Fibroblast of skin of left quadriceps (primary cell): ENCODE measurements at places on chromosomes 4 and X.

DNA sequence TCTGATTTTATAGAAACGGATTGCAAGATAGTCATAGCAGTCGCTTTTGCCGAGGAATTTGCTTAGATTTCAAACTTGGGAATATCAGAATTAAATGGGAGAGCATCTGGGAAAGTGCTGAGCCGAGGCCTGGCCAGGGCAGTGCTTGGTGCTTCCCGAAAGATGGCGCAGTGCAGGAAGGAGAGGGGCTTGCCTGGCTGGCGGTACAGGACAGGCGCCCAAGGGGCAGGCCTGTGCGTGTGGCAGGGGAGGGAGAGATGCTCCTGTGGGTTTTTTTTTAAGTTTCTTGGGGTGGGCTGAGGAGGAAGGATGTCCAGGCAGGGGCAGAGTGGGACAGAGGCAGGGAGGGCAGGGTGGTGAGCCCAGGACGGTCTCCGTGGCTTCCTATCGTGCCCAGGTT, 241.1 kb downstream of the AFAP1 start:
- no peak for DNase-seq

GRCh38 chr4:185839194-185839712, 27.3 kb upstream of the SORBS2 start:
- DNase-seq = peak; percentile 85

DNA sequence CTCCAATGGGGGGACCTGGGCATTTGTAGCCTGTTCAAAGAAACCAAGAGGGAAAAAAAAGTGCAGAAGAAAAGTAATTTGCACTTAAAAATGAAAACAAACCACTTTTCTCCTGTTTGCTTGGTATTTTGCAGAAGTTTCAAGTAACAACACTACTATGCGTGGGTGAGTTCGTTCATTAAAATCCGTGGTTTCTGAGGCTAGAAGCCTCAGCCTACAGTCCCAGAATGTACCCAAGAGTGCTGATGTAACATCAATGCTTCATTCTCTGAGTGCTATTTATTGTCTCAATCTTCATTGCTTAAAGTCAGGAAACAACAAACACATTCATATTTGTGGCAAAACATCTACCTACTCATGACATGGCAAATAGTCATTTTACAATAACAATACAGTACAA, 29.2 kb downstream of the LGI2 start:
- no peak for DNase-seq

GRCh38 chrX:70313503-70313902, 23.6 kb downstream of the KIF4A start:
- DNase-seq = peak; percentile 39

DNA sequence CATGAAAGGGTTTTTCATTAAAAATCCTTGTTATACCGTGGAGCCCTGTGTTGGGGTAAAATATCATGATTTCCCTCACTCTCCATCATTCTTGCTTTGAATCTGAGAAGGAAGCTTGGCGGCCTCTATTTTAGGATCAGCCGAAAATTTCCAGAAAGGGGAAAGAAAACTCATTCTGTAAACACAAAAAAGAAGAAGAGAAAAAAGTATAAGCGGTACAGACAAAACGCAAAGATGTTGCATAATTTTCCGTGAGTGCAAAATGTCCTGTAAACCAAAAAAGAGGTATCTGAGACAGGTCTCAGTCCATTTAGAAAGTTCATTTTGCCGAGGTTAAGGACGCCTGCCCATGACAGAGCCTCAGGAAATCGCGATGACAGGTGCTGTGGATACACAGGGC, 5.3 kb downstream of the CSF2RA start:
- DNase-seq = no peak

DNA sequence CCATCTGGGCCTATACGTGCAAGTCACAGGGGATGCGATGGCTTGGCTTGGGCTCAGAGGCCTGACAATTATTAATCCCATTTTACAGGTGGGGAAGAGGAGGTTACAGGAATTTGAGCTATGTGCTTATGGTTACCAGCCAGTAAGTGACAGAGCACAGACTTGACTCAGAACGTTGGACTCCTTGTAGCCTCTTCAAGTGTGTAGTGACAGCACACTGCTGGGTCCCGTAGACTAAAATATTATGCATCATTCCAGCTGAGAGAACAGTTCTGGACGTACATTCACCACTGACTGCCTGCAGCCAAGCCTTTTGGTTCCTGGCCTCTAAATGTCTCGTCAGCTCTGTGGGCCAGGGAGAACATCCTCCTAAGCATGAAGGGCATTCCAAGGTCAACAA, 314.5 kb downstream of the GPAT3 start:
- no peak for DNase-seq

GRCh38 chr4:88033309-88033708, 25.9 kb downstream of the PKD2 start:
- DNase-seq = peak; percentile 30

DNA sequence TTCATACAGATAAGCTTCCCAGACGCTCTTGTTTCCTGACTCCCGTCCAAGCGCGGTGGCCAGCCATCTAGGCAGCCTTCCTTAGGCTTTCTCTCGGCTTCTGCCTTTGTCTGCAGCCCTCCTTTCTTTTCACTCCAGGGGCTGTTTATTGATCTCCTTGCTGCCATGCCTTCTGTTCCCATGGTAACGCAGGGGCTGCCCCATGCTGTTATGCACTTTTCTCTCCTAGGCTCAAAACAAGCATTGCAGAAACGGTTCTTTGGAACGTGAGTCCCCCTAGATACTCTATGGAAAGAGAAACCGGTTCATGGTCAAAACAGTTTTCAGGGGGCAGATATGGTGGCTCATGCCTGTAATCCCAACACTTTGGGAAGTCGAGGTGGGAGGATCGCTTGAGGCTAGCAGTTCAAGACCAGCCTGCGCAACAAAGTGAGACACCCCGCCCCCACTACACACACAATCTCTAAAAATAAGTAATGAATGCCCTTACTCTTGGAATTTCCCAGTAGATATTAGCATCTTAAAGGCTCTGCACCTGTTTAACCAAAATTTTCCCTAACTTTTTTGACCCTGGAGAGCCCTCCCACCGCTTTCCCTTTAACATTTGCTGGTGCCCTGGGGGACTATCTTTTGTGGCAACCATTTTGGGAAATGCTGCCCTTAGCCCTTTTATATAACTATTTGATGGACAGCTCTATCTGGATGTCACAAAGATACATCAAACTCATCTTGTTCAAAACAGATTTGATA, 53.9 kb upstream of the ZNF157 start:
- no peak for DNase-seq

DNA sequence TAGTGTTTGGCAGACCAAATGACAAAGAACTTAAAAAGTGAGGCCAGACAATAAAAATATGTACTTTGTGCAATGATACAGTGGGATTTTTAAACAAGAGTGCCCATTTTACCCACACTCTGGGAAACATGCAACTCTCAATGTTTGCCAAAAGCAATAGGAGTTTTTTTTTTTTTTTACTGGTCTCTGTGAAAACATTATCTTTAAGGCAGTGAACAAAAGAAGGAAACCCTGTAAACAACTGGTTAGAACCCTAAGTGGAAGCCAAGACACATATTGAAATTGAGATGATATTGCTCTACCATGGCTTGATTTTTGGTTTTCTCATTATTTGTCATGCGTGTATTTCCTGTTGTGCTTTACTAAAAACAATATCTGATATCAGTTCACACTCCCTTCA, 67.2 kb upstream of the PPP3CA start:
- no peak for DNase-seq
